Activated T-helper 1 cell treated with anti-CD3 and anti-CD28 coated beads, Interleukin-12 subunit alpha, Interleukin-12 subunit beta, Interleukin-2, Interleukin-4 antibody, amounts not matched to agents 30 ng/mL and 10 ng/mL and 1 ng/mL, durations not matched to agents 14 hours and 24 hours and 36 hours (primary cell): ENCODE measurements at places on chromosomes 16 and 17. TPM values are rescaled to one million over a fixed set of nuclear protein-coding genes. Genes with fewer than 3 reads are reported as not detected.

Gene CDH15
- not detected in 2 replicates for total RNA-seq

DNA sequence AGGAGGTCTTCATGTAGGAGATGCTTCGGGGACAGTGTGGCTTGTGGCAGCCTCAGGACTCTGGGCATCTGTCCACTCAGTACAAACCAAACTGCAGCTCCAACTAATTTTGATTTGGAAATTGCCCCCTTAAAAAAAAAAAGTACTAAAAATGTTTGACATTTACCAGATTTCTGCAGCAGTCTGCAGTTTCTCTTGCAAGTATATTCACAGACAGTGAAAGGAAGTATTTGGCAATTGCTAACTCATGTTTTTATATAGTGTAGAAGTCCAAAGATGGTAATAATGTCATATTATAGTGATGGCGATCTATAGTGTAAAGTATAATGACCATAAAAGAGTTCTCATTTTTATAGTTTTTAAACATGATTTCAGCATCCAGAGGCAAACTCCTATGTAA lies 218.6 kb downstream of the PRKCA start:
- DNase-seq: no peak

Gene GRB7
- 0.64 and 0.73 TPM in 2 replicates for total RNA-seq

DNA sequence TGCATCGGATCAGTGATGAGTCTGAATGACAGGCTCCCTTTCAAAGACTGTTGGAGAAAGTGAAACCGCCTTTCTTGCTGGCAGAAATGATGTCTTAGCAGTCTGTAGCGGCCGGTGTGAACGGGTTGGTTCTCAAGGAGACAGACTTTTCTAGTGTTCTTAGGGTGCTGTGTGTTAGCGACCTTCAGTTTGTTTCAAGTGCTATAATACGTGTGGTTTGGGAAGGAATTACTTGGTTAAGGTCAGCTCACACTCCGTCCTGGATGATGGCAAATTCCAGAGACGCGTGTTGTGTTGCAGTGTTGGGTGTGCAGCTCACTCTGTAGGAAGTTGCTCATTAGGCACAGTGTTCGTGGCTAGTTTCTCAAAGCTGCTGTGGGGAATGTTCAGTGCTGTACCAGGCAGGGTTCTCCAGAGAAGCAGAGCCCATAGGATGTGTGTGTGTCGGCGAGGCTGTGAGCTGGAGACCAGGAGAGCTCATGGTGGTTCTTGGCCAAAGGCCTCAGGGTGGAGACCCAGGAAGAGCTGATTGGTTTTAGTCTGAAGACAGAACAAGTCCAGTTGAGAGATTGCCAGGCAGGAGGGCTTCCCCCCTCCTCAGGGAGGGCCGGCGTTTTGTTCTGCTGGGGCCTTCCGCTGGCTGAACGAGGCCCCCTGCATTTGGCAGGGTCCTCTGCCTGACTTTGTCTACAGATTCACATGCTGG lies 37.6 kb downstream of the ZNF750 start:
- no peak for DNase-seq

- DNase-seq: peak; percentile 37
Observed at GRCh38 chr16:28168991-28169554, 42.7 kb downstream of the XPO6 start.

Gene ORC6
- 68.2 and 69.1 TPM in 2 replicates for total RNA-seq

- DNase-seq: no peak
Observed at GRCh38 chr16:50183316-50183715, 30.2 kb downstream of the TENT4B start.

- DNase-seq: no peak
Observed at GRCh38 chr17:34837876-34838478, 123.3 kb downstream of the CCT6B start.

GRCh38 chr16:57146735-57147134 lies 39.1 kb downstream of the PSME3IP1 start:
- no peak for DNase-seq

Gene RMI2
- total RNA-seq: 49.8 and 55.7 TPM in 2 replicates

DNA sequence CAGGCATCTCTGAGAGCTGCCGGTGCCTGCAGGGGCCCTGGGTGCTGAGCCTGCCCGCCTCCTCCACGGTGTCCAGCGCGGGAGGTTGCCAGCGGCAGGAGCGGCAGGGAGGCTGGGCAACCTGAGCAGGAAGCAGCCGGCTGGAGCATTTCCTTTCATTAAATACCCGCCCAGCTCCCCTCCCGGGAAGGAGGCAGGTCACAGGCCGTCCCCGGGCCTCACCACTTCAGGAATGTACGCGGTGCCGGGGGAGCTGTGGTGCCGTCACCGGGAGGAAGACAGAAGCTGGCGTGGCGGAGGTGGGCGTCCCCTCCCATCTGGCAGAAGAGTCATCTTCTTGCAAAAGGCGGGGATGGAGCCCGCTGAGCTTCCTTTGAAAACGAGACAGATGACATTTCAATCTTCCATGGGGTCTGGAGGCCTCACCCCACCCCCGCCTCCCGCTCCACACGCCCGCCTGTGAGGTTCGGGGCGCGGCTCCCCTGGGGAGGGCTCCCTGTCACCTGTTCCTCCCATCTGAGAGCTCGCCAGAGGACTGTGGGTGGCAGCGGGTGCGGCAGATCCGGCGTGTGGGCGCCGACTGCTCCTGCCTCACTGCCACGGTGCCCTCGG lies 16.0 kb downstream of the SOX8 start:
- DNase-seq: no peak

DNA sequence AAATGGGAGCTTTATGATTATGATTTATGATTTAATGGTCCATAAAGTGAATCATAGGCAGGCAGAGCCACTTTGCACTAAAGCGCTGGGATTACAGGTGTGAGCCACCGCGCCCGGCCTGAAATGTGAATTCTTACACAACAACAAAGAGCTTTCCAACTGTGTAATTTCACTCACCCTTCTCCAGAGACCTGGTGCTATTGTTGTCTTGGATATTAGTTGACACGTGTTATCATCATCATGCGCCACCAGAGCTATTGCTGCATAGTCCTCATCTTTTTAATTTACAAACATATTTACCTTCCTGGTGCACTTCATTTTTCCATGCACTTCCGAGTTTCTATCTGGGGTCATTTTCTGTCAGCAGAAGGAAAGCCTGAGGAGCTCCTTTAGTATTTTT lies 4.8 kb upstream of the UTS2R start:
- no peak for DNase-seq

- no peak for DNase-seq
Observed at GRCh38 chr17:80990921-80991644, 558 bp upstream of the CHMP6 start.

Gene ABCC11
- total RNA-seq: not detected in 2 replicates

- no peak for DNase-seq
Observed at GRCh38 chr17:45869676-45870341, 24.5 kb upstream of the MAPT start.

Gene PIMREG
- 6.8 and 8.0 TPM in 2 replicates for total RNA-seq

Gene UNC13D
- total RNA-seq: 185 and 186 TPM in 2 replicates

Gene RNF227
- total RNA-seq: 6.2 and 6.3 TPM in 2 replicates

Gene DOC2B
- 5.5 and 7.6 TPM in 2 replicates for total RNA-seq

DNA sequence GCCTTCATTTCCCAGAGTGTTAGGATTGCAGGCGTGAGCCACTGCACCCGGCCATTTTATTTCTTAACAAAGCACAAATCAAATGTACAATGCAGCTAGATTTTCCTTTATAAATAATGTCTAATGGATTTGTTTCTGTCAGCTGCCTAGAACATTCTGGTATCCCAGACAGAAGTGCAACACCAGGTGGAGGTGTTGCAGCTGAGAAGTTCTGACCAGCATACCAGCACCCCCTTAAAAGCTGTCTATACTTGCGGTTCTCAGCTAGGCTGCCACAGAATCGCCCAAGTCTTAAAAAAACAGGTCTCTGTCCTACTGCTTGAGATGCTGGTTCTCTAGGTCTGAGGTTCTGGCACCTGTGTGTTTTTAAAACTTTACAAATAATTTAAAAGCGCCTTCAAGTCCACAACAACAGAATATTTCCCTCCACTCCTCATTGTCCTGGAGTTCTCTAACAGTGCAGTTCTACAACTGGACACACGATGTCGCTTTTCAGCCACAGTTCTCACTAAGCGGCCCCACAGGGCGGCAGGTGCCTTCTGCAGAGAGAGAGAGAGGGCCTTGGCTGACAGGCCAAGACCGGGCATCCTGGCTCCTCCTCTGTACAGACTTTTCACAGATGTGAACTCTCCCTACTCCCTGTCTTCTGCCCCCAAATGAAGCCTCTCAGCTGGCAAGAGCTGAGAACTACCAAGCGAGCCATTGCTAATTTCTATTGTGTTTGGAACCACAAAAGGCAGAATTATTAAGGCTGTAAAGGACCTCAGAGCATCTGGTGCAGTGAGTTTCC lies 32.6 kb upstream of the MEOX1 start:
- DNase-seq: peak; percentile 60

DNA sequence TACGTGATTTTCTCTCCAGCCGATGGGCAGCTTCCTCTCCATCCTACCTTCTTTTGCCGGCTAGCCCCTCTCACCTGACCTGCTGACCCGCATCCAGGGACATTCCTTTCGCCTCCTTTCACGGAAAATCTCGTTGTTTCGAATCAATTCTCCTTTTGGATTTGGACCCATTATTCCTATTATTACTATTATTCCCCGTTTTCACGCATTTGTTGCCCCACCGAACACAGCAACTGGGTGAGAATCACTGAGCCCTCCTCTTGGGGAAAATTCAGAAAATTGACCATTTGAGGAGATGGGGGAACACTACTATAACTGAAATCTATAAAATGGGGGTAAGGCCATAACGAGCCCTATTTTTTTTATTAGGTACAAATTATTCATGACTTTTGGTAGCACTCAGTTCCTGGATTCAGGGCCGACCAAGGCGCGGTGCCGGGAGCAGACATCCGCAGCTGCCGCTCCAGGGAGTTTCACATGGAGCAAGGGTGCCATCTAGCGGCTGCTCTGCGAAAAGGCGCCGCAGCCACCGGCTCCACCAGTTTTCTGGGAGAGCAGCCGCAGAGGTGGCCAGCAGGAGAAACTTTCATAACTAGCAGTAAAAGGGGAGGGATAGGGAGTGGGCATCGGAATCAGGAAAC lies 3.3 kb upstream of the HOXB8 start:
- DNase-seq: peak; percentile 75

GRCh38 chr17:38673707-38674013 lies 1.1 kb downstream of the EPOP start:
- DNase-seq: no peak

Gene KRTAP3-1
- total RNA-seq: not detected in 2 replicates

DNA sequence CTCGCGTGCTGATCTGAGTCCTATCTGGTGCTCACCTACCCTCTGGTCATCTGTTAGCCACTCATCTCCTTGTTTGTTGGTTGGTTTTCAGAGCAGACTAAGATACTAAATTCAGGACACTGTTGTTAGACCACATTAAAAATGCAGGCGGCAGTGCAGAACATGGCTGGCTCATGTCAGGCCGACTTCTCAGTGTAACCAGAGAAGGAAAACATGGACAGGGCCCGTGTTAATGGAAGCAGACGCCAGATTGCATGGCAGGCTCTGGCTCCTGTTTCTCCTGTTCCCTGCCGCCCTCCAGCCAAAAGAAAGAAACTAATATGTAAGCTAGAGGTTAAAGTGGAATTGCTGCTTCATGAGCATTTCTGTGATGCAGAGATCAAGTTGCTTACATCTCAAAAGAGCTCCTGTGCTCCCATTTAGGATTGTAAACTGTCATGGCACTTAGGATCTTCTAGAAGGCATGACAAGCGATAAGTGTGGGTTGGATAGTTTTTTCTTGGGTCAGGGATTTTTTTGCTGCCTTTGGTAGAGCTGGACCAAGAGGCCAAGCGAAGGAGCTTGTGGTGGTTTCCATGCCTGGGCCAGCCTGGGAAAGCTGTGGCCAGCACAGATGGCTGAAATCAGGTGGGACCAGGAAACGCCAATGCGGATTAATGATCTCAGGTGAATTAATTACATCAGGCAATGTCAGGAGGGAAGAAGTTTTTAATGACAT lies 56.1 kb downstream of the YPEL2 start:
- DNase-seq: no peak

Gene TBX2
- not detected in 2 replicates for total RNA-seq

GRCh38 chr17:13865650-13866049 lies 203.7 kb upstream of the COX10 start:
- no peak for DNase-seq

DNA sequence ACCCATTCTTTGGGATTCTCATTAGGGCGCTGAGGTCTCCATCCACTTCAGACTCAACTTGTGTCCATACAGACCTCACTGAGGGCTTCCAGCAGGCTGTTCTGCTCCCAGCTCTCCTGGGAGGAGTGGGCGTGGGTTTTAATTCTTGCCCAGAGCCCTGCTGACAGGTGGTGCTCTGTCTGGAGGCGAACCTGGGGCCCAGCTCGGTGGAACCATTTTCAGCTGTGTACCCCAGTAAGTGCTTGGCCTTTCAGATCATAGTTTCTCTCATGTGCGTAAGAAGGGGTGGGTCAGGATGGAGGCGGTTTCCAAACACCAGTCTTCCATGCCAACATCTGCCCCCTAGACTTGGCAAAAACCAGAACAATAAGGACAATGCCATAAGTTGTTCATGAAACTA lies 21.4 kb upstream of the NKD1 start:
- no peak for DNase-seq

- no peak for DNase-seq
Observed at GRCh38 chr16:85082173-85083050, 29.9 kb downstream of the CIBAR2 start.

DNA sequence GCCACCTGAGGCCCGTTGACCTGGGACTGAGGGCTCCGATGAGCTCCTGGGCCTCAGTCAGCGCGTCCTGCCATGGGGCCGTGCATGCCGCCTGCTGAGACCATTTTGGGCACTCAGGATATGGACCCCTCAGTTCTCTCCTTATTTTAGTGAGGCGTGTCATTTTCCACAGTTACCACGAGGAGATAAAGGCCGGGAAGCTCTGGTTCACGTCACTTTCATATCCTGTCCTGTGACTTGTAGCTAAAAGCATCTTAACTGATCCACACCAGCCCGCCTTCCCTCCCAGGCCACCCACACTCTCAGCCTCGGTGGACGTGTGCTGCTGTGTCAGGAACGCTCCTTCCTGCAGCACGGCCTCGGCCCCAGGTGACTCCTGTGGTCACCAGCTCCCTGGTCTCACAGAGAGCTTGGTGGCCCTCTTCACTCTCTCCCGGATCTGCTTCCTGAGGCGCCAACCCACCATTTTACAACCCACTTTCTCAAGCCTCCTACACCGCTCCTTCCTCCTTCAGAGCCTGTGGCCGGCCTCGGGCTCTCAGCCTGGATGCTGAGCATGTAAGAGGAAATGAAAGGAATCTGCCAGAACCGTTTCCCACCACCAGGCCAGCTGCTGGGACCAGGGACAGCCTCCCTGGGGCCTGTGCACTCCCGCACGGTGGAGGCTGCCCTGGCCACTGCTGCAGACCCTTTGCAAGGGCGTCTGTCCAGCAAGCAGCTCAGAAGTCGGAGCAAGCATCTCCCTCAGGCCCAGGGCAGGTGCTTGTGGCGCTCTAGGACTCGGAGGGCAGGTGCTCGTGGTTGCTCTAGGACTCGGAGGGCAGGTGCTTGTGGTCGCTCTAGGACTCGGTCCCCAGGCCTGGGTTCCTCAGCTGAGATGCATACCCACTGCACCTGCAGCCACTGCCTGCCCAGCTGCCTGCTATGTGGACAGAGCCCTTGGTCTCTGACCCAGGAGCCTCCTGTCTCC lies 23.9 kb upstream of the FASN start:
- DNase-seq: no peak

DNA sequence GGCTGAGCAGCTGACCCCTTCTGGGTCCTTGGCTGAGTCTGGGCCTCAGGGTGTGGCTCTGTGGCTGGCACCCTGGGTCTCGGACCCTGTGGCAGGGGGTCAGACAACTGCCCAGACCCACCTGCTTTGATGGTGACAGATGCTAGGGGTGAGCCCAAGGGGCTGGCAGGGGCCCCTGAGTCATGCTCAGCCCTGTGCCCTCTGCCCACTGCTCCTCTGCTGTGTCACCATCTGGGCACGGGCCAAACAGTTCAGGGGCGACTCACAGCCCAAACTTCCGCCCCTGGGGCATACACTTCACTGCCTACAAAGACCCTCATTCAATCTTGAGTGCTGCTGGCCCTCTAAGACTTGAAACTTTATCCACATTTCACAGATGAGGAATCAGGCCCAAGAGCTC lies 5.7 kb downstream of the ADGRG1 start:
- no peak for DNase-seq

Gene DCXR
- total RNA-seq: 123 and 125 TPM in 2 replicates
